Hematopoietic multipotent progenitor cell treated with erythropoietin and hydrocortisone succinate and interleukin-3 and kit ligand, for 6 days (in vitro differentiated cells): ENCODE measurements at places on chromosomes 1 and 21.

- DNase-seq, result no peak
These were observed 228.9 kb downstream of the TOMM20 start for GRCh38 chr1:234899730-234900072.

DNA sequence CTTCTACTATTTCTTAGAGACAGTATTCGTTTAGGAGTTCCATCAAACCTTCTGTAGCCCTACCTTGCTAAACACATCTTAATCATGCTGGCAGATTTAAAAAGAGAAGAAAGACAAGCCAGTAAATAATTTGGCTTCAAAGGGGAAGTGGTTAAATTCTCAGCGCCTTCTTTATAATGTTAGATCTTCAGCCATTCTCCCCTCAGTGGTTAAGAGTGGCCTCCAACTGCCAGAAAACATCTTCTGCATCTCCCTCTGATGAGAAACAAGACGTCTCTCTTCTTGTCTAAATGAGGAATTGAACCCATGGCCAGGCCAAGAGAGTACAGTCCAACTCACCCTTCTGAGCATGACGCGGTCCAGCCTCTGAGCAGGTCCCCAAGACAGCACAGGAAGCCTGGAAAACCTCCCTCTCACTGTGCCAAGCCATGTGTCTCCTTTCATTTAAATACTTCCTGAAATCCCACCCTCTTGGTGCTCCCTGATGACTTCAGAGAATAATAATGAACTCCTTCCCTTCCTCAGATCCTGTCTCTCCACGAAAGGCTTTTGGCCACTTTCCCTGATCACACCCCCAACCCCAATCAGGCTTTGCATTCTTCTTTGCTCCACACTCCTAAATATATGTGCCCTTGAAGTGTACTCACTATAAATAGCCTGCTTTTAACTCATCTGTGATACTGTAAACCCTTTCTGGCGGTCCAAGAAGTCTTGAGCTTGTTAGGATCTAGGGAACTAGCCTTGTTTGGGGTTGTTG lies 16.4 kb upstream of the LRRC52 start:
- DNase-seq, result peak; percentile 4

DNA sequence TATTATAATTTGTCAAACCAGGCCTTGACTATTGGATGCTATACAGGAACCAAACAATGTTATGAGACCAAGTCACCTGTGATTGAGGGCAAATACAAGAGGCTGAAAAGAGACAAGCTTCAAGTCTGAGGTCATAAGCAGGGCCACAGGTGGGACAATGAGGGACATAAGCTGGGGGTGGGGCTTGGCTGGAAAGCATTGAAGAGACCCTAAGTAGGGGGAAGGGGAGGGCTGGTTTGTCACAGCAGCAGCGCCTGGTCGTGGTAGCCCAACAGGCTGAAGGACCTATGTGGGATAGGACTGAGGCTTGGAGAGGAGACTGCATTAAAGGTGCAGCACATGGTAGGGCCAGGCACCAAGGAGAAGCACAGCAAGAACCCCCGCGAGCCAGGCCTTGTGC lies 17.9 kb downstream of the HMGN2 start:
- DNase-seq, result no peak

- DNase-seq, result no peak
These were observed 2.8 kb upstream of the FAM131C start for GRCh38 chr1:16076031-16076864.

DNA sequence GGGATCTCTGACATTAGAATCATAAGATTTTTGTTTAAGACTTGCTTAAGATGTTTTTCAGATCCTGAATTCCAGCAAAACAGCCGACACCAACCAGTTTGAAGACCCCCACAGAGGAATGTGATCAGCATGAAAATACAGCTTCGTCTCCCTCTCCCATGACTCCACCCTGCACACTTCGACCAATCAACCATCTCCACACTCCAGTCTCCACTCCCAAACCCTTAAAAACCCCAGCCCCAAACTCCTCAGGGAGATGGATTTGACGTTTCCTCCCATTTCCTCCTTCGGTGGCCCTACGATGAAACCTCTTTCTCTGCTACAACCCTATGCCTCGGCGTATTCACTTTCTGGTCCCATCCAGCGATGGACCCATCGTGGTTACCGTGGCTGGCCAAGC lies 30.1 kb upstream of the KIF26B start:
- DNase-seq, result no peak

- no peak for DNase-seq
These were observed 344.3 kb downstream of the MATN1 start for GRCh38 chr1:30378991-30379581.

- no peak for DNase-seq
These were observed 53.4 kb upstream of the SRP9 start for GRCh38 chr1:225724251-225724650.

DNA sequence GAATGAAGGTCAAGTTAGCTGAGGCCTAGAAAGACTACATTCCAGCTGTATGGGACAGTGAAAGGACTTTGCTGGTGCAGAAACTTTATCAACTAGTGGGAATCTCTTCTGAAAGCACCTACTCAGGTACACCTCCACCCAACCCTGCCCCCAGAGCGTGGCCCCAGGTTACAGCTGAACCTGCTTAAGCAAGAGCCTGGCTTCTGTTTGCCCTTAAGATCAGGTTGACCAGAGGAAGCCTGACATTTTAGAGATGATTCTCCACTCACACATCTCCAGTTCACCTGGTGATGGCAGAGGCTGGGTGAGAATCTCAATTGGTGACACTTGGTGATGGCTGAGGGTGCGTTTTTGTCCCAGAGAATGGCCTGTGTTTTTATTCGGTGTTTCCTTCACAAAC lies 24.0 kb downstream of the ELAPOR1 start:
- no peak for DNase-seq
